ENCODE measurements at places on chromosomes 16 and 17.

DNA sequence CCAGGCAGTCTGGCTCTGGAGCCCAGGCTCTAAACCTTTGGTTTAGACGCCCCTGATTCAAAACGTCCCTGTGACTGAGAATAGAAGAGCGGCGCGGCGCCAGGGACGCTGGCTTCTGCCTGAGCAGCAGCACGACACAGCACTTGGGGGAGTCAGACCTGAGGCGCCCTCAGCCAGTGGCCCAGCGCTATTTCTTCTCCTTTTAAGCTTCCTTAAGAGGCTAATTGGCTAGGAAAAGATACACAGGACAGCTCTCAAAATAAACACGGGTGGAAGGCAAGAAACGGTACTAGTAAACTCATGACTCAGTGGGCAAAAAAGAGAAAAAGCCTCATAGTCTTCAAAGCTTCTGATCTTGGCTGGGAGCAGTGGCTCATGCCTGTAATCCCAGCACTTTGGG lies 34.9 kb downstream of the GTF3C1 start:
- no peak for DNase-seq

DNA sequence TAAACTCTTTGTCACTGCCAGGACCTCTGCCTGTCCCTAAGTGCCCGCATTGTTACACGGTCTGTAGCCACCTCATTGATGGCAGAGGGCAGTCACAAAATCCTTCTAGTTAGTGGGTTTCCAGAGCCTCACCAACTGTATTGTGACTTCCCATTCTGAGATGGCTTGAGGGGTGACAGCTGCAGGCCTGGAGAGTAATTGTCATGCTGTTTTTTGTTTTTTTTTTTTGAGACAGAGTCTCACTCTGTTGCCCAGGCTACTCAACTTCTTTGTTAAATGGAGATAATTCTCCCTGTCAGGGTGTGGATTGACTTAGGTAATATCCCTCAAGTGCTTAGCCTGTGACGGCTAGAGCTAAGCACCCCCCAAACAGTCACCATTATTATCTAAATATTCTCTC lies 77.9 kb downstream of the SDR42E1 start:
- DNase-seq, result no peak

DNA sequence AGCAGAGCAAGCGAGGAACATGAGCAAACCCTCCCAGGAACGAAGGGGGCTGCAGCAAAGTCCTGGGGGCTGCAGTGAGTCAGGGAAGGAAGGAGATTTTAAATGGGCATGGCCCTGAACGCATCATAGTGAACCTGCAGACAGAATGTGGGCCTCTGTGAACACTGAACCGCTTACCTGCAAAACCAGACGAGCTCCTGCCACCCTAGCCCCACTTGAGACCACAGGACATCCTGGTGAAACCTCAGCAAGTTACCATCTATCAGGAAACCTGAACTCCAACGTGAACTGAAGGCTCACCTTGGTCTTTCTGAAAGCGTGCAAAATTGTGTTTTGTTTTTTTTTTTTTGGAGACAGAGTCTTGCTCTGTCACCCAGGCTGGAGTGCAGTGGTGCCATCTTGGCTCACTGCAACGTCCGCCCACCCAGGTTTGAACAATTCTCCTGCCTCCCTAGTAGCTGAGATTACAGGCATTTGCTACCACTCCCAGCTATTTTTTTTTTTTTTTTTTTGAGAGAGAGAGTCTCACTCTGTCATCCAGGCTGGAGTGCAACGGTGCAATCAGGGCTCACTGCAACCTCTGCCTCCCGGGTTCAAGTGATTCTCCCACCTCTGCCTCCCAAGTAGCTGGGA lies 30.8 kb downstream of the FANCA start:
- DNase-seq, result no peak

DNA sequence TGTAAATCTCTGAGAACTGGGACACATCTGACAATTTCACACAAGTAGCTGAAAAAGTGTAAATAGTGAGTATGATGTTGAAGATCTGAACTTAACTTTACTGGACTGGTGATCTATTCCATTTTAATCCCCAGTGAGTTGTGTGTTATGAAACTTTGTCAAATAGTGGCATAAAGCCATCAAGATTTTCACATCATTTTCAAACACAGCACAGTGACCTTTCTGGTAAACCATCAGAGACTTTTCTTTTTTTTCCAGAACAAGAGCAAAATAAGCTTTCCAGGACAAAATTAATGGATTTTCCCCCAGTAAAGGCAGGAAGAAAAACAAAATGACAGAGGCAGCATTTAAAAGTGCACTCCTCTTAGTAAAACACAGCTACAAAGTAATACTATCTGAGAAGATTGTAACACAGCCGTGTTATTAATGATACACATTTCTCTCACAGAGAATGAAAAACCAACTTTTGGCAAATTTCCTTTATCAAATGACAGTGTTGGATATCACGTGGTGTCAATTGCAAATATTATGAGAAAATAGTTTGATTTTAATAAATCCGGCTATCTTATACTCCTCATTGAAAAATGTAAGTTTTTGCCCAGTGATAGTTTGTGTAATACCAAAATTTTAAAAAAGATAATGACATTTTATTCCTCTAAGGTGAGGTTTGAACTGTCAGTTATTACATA lies 16.8 kb upstream of the COL1A1 start:
- no peak for DNase-seq

DNA sequence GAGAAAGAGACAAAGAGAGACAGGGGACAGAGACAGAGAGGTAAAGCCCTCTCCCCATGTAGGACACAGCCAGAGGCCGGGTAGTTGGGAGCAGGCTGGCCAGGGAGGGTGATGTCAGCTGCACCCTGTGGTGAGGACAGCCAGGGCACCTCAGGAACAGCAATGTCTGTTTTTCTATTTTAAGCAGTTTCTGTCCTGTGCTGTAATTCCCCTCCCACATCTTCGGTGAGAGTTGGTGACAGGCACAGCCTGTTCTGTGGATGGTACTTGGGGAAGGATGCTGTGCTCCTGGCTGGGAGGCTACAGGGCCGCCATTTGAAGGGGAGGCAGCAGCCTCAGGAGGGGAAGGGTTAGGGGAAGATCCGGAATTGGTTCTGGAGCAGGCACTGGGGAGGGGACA lies 163.5 kb downstream of the SDK2 start:
- no peak for DNase-seq

DNA sequence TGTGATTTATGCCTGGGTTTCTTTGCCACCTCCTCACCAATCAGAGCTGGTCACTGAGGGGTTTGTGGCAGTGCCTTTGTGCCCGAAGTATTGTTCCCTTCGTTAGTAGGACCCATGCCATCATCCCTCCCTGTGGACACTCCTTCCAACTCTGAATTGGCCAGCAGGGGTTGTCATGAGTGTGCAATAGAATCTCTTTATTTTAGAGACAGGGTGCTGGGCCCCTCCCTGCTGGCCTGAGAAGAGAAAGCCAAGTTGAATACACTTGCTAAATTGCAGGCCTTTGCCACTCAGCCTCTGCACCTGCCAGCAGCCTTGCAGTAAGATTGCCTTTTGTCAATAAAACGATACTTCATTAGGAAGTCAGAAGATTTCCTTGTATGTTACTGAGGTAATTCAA lies 40.7 kb upstream of the SLC12A3 start:
- no peak for DNase-seq

DNA sequence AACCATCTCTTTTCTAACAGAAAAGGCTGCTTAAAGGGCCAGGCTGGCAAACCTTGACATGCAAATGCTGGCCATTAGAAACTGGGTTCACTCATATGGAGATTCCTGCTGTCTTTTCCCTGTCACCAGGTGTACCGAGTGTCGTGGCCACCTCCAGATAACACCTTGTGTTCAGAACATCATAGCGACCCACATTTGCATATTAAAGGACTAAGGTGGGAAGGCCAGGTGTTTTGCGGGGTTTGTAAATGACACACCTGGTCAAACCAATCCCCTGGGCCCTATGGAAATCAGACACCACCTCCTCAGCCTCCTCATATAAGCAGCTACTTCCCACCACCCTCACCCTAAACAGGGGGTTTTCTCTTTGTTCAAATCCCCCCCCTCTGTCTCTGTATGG lies 2.5 kb upstream of the AIPL1 start:
- no peak for DNase-seq

- DNase-seq, result no peak
Observed at GRCh38 chr16:31861455-31861854, 12.2 kb upstream of the ZNF267 start.

DNA sequence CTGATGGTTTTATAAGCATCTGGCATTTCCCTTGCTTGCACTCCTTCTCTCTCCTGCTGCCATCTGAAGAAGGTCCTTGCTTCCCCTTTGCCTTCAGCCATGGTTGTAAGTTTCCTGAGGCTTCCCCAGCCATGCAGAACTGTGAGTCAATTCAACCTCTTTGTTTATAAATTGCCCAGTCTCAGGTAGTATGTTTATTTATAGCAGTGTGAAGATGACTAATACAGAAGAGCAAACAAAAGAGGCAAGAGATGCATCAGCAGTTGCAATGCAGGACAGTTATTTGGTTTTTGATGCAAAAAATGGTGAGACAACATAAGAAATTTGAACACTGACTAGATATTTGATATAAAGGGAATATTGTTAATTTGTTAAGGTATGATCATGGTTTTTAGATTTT lies 16.8 kb downstream of the TMEM100 start:
- DNase-seq, result no peak

GRCh38 chr16:65123396-65124211 lies 1.7 kb upstream of the CDH11 start:
- DNase-seq, result no peak

DNA sequence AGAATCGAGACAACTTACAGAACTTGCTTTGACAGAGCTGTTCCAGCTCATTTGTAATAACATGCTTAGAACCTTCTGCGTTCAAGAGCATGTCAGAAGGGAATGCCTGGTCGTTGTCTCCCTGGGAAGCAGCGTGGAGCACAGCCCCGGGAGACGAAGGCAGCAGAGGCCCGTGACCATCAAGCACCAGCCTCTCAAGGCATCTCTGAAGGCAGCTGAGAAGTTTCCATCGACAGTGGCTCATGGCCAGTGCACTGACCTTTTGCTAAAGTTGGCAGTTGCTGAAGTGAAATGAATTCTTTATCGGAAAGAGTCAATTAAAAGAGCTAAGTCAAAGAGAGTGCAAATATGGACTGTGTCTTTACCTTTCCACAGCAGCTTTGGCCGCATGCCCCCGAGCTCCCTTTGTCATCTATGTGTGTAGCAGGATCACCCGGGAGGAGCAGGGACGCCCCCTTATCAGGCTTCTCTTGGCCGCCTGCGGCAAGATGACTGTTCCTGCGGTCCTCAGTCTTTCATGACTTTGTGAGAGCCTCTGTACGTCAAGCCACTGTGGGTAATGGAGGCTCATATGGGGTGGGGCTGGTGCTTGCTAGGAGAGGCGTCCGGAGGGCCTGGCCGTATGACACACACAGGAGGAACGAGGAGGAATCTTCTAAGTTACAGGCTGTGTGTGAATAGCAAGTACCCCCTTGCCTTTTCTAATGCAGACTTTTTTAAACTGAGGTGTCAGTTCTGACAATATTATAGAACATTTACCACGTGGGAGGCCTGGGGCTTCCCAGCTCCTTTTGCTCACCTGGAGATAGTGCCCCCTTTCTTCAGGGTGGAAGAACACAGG lies 54.2 kb downstream of the LDHD start:
- no peak for DNase-seq

GRCh38 chr17:80861892-80862291 lies 129.7 kb upstream of the CHMP6 start:
- no peak for DNase-seq

DNA sequence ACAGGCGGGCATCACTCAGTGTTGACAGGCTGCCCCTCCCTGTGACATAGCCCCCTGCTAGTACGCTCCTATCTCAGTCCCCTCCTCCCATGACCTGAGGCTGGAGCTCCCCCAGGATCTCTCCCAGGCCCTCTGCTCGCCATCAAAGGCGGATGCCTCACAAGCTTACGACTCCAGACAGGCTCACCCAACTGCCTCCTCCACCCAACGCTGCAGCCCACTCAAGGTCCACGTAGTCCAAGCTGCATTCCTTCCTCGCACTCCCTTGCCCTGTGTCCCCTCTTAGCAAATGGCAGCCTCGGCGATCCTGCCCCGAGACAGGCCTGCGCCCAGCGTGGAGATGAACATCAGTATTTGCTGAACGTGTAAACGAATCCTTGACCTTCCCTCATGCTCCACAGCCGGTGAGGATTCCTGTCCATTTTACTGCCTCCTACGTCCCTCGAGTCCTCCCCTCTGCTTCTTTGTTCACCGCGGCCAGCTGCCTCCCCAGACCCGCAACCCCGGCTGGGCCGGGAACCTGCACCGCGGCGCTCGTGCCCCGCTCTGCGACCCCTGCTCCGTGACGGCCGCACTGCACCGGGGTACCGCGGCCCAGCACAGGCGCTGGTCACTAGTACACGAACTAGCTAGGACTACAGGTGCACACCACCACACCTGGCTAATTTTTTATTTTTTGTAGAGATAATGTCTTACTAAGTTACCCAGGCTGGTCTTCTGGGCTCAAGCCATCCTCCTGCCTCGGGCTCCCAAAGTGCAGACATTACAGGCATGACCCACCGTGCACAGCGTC lies 838 bp upstream of the TMEM97 start:
- DNase-seq, result no peak

DNA sequence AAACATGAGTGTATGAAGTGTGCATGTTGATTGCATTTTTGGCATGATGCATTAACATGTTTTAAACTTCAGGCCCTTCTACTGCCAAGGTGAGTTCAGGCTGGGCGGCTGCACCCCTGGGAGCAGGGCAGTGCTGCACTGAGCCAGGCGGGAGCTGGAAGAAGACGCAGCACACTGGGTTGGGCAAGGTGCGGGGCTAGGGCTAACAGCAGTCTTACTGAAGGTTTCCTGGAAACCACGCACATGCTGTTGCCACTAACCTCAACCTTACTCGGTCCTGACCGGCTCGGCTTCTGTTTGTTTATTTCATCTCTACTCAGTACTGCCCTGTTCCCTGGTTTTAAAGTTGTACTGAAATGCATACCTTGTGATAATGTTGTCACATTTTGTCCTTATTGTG lies 61.0 kb downstream of the MAP2K4 start:
- DNase-seq, result no peak

GRCh38 chr16:4190712-4191333 lies 51.1 kb downstream of the SRL start:
- DNase-seq, result no peak

- DNase-seq, result no peak
Observed at GRCh38 chr16:81910366-81910885, 100.8 kb downstream of the SDR42E1 start.

GRCh38 chr17:10668775-10669174 lies 11.7 kb upstream of the MYH3 start:
- no peak for DNase-seq

DNA sequence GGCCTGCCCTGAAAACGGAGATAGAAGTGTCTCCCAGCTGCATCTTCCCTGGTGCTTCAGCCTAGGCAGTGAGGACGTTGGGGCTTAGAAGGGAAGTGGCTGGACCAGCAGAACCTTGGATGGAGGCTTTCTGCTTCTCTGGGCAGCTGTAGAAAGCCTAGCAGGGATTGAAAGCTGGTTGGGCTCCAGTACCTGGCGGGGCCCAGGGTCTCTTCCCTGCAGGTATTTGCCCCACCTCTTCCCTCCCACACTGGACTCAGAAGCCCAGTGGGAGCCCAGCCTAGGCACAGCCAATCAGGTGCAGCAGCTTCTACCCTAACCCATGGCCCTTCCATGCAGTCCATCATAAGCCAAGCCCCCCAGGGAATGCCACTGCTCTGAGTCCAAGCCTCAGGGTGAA lies 190.3 kb upstream of the IRX6 start:
- no peak for DNase-seq

GRCh38 chr16:4501071-4501478 lies 24.9 kb downstream of the HMOX2 start:
- DNase-seq, result no peak
